Activated CD4-positive, alpha-beta T cell treated with anti-CD3 and anti-CD28 coated beads, Interleukin-2, amount 10 ng/mL, durations not matched to agents 7 days and 5 days (primary cell): ENCODE measurements at places on chromosomes 6 and 20. TPM values are rescaled to one million over a fixed set of nuclear protein-coding genes. Genes with fewer than 3 reads are reported as not detected.

DNA sequence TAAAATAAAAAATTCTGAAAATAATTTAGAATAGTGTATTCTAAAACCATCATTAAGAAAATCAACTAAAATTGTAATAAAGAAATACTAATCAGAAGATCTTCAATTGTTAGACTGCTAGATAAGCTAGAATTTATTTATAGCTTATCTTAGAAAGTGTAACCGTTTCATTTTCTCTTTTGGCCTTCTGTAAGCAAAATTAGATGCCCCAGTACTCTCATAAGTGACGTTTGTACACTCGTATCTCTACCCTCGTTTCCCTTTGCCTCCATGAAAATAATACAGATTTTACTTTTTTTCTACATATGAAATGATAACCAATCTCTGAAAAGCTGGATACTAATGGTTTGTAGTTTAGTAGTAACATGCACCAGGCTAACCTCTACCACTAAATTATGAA, 19.8 kb downstream of the DSE start:
- H3K4me3 ChIP-seq, result no peak overlapping the region
- DNase-seq, result no peak
- H3K36me3 ChIP-seq, result no peaks in the 10 kb centered on the region
- no peaks in the 10 kb centered on the region for H3K27me3 ChIP-seq

DNA sequence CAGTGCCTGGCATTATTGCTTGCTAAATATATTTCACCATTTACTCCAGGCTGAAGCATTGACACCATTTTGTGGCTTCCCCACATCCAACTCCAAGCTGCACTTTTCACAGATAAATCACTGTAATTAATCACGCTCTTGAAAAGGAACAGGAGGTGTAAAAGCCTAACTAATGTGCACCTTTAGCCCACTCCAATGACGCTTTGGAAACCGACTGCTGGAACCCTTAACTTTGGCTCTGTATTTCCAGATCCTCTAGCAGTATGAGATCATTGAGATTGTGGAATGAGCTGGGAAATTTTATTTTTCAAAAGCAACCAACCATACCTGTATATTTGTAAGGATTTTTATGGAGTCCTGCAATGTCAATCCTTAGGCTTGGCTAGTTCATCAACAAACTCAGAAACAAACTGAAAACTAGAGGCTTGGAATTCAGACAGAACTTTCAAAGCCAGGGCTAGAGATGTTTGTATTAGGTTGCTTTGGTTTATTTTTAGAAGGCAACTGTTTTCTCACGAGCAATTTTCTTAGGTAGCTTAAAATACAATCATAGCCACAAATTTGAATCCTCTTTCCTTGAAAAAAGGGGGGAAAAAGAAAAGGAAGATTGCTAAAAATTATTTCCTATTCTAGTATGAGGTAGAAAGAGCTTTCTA, 52.8 kb upstream of the UTRN start:
- no peak overlapping the region for H3K4me3 ChIP-seq
- no peaks in the 10 kb centered on the region for H3K4me1 ChIP-seq
- H3K36me3 ChIP-seq, result no peaks in the 10 kb centered on the region
- peaks cover 1% of the 10 kb centered on the region for H3K27me3 ChIP-seq
- DNase-seq, result no peak
- H3K27ac ChIP-seq, result no peak overlapping the region

GJA1 gene
- total RNA-seq, result not detected

DNA sequence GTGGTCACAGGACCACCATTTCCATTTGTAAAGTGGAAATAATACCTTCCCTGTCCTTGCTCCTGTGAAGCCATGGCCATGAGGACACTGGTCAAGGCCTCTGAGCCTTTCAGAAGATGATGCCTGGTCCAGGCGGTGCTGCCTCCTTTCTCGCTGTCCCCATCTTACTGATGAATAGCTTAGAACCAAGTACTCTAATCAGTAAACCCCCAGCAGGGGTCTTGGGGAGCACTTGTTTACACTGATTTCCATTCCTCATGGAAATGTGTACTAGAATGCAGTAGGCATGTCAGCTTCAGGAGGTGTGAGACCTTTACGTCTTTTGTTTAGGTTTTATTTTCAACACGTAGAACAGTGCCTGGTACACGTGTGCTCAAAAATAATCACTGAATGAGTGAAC, 75.1 kb downstream of the DZANK1 start:
- no peaks in the 10 kb centered on the region for H3K27me3 ChIP-seq
- H3K4me1 ChIP-seq, result no peaks in the 10 kb centered on the region
- no peak overlapping the region for H3K4me3 ChIP-seq
- H3K36me3 ChIP-seq, result no peaks in the 10 kb centered on the region
- DNase-seq, result no peak

DNA sequence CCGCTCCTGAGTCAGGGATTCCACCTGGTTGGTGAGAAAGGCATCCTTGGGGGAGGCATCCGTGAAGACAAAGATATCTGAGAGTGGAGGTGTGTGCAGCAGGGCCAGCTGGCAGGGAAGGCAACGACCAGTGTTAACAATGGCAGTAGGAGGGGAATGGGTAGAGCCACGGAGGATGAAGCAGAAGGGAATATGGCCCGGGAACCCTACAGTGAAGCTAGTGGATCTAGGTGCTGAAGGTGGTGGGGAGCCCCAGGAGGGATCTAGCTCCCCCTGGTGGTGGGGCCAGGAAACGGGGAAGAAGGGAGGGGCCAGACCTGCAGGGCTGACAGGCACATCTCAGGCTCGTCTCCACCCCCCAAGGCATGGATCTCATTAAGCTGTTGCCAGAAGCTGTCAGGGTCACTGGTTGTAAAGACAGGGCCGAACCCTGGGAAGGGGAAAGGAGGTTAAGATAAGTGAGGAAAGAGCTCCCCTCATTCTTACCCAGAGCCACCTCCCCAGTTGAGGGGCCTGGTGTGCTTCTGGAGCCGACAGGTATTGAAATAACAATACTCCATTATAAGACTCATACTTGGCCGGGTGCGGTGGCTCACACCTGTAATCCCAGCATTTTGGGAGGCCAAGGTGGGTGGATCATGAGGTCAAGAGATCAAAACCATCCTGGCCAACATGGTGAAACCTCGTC, 7.3 kb downstream of the VWA7 start:
- H3K27ac ChIP-seq, result peak overlapping the region; percentile 0
- H3K4me1 ChIP-seq, result peaks cover 50% of the 10 kb centered on the region
- no peaks in the 10 kb centered on the region for H3K27me3 ChIP-seq
- H3K36me3 ChIP-seq, result peaks cover 4% of the 10 kb centered on the region

CALHM4 gene
- not detected for total RNA-seq
